ENCODE measurements at places on chromosomes 13 and 19.
A peak's percentile ranks its signal among the peaks of the same experiment; 100 is the strongest.

GRCh38 chr13:32528358-32528757 is 10.2 kb downstream of the N4BP2L2 start:
- DNase-seq, result no peak

DNA sequence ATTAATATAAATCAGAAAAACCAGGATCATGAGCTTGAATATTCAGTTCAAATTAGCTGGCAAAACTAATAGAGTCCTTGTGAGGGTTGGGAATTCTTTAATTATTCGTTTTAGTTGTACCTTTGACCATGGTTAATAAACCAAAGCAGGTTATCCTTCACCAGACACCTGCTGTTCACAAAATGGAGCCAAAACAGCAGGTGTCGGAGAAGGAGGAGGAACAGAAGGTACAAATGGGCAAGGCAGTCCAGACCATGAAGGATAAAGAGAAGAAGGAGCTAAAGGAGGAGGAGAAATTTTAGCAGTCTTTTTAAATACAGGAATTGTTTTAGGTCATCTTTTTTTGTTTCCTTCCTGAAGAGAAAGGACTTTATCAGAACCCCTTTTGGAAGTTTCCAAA is 106.1 kb downstream of the NHLRC3 start:
- DNase-seq, result no peak

GRCh38 chr13:57631596-57632275 is at the start of gene PCDH17:
Gene PCDH17, plus strand, starts transcription at chr13:57631744. Its CDS starts 803 bp downstream, at chr13:57632547.
- no peak for DNase-seq

- DNase-seq, result peak; percentile 62
These were observed 291.4 kb downstream of the IRS2 start for GRCh38 chr13:109494925-109495369.

DNA sequence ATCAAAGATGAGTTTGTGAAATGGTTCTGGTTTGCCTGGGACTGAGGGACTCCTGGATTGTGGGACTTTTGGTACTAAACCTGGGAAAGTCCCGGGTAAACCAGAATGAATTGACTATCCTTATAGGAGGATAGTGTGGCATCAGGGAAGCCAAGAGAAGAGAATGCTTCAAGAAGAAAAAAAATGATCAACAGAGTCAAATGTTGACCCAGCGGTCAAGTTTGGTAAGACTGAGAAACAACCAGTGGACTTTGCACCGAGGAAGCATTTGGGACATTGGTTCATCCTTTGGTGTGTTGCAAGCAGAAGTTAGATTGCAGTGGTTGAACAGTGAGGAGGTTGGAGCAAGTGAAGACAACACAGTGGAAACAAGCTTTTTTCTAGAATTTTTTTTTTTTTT is 33.5 kb downstream of the CLEC17A start:
- no peak for DNase-seq

- no peak for DNase-seq
These were observed 22.9 kb downstream of the CCL25 start for GRCh38 chr19:8075158-8076074.

DNA sequence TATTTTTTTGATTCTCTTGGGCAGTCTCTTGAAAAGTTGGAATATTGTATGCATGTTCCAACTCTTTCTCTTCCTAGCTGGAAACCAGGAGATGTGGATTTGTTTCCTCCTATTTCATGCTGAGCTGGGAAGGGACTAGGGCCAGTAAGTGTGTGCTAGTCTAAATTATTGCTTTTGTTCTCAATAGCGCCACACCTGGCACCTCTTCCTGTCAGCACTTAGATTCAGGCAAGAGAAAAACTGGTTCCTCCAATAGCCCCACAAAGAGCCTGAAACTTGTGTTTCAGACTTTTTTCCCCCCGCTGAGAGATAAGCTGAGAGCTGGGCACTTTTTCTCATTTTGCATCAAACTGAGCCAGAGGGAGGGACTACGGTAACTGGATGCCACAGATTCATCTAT is 353.4 kb downstream of the OLFM4 start:
- no peak for DNase-seq

DNA sequence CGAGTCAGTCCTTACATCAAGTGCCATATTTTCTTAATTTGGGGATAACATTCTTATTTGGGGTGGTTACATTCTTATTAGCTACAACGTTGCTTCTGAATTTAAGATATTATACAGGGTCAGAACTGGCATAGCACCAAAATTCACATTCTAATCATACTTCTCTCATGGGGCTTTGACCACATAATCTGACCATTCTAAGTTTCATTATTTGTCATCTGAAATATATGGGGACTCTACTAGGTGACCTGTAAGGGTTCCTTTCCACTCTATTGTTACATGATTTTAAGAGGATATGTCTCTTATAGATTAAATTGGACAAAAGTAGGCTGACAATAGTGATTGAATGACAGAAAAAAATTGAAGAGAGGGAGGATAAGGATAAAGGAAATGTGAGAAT is 536.5 kb downstream of the KCTD12 start:
- no peak for DNase-seq

DNA sequence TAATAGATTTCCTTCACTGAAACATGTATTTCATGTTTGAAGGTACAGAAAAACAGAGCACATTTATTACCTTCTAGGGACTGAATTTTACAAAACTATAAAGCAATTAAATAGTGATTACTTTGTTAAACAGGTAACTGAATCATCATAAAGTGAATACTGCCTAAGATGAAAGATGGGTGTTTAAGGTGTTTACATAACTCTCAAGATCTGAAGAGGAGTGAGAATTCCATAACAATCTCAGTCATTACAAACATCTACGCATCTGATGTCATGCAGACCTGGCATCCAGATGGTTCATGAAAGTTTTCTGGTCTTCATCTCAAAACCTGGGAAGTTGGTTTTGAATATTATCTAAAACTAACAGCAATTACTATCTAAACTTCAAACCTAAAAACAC is 80.4 kb downstream of the MIPEP start:
- DNase-seq, result no peak

GRCh38 chr13:110471833-110472162 is 89.7 kb downstream of the RAB20 start:
- no peak for DNase-seq

GRCh38 chr13:72970301-72970880 is 88.4 kb upstream of the KLF5 start:
- no peak for DNase-seq

GRCh38 chr13:54573186-54573585 is 1544.6 kb downstream of the OLFM4 start:
- no peak for DNase-seq

DNA sequence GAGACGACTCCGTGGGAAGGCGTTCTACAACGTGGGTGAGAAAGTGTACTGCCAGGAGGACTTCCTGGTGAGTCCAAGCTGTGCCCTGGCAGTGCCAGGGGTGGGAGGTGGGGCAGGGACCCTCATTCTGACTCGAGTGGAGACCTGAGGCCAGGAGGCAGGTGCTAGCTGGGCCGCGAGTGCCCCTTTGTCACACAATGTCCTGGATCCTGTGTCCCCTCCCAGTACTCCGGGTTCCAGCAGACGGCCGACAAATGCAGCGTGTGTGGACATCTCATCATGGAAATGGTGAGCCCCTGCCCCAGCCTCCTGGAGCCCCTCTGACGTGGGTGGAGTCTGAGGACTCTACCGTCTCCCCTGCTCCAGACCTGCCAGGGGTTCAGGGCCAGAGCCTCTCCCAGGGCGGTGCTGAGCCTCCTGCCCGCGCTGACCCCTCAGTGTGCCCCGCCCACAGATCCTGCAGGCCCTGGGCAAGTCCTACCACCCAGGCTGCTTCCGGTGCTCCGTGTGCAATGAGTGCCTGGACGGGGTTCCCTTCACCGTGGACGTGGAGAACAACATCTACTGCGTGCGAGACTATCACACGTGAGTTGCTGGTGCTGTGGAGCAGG is 11.6 kb downstream of the WTIP start:
- no peak for DNase-seq

- DNase-seq, result no peak
These were observed 571.2 kb downstream of the LIG4 start for GRCh38 chr13:107644136-107644535.

DNA sequence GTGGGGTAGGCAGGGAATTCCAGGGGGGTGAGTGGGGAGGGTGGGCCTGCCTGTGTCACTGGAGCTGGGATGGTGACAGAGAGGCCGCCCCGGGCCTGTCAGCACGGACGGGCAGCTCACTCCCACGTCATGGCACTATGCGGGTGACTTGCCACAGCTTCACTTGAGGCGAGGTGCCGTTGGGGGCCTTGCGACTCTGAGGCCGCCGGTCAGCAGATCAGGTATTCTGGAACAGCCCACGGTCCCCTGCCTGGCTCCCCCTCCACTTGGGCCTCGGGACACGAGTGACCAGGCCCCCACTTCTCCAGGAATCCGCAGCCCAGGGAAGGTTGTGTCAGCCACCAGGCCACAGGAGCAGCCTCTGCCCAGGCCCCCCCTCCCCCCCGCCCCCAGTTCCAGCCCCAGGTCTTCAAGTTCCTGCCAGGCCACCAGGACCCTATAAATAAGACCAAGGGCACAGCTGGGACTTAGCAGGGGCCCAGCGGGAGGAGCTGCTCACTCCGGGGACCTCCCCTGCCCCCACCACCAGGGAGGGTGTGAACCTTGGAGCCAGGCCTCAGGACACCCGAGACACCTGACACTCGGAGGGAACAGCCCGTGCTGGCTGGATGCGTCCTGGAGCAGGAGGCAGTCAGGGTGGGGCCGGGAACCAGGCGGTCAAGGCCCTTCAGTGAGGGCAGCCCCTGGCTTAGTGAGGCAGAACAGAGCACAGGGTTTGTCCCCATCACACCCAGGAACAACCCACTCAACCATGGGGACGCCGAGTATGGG is 2.7 kb upstream of the MIDN start:
- no peak for DNase-seq

- DNase-seq, result no peak
These were observed 38.3 kb downstream of the COL4A1 start for GRCh38 chr13:110268576-110269185.

DNA sequence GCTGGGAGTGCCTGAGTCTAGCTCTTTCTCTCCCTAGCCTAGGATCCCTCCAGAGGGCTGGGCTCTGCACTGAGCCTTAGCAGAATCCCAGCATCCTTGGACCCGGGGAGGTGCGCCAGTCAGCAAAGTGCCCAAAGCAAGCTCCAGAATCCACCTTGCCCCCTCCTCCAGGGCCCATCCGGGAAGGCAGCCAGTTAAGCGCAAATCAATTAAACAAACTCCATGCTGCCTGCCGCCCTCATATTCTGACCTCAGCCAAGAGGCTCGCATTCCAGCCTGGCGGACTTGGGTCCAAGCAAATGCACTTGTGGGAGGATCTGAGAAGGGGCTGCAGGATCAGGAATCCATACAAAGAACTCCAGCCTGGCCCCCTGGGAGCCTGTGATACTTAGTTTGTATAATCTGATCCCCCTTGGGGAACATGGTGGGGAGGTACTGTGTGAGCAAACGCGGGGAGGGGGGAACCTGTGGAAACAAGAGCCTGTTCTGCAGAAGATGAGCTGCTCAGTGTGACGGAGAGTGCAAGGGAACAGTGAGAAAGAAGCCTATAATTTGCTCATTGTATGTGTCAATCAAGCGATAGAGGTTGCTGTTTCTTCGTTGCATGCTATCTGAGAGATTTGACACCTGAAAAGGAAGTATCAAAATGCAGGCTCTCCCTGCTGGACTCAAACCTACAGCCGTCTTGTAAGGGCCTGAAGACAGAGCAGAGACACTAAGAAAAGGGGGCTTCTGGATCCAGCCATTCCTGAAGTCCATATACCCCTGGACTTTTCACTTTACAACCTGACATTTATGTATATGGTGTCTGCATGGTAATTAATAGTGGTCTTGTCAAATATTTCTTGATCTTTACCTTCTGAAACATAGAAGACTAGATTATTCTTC is 29.4 kb downstream of the ZNRF4 start:
- DNase-seq, result no peak

DNA sequence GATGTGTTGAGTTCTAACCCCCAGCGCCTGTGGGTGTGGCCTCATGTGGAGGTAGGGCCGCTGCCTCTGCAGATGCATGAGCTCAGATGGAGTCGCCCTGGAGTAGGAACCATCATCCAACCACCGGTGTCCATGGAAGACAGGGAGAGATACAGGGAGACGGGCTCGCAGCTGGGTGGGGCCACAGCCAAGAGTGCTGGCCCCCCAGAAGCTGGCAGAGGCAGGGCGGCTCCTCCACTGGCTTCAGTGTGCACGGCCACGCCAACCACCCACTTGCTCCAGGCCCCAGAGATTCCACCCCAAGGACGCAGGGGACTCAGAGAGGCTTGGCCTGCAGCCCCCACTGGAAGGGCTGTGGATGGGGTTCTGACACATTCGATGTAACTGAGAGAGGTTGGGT is 5.4 kb upstream of the MCF2L start:
- DNase-seq, result no peak

- no peak for DNase-seq
These were observed 4.6 kb upstream of the PLAUR start for GRCh38 chr19:43674596-43674995.

DNA sequence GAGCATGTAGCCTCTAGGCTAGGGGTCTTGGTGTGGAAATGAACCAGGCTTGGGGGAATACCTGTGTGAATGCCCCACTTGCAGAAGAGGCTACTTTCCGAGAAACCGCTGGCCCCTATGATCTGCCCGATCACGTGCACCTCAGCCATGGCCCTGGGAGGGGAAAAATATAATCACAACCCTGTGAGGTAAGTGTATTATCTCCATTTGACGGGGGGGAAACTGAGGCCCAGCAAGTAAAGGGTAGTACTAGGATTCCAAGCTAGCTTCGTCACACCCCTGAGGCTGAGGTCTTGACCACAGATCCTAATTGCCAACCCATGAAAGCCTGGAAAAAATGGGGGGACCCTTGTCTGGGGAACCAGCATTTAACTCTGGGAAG is 587 bp downstream of the B9D2 start:
- DNase-seq, result no peak

- DNase-seq, result no peak
These were observed at the start of gene C19orf12 for GRCh38 chr19:29714953-29715700. Gene C19orf12, minus strand, starts transcription at chr19:29715261. Its CDS starts 6,848 bp downstream, at chr19:29708413.

DNA sequence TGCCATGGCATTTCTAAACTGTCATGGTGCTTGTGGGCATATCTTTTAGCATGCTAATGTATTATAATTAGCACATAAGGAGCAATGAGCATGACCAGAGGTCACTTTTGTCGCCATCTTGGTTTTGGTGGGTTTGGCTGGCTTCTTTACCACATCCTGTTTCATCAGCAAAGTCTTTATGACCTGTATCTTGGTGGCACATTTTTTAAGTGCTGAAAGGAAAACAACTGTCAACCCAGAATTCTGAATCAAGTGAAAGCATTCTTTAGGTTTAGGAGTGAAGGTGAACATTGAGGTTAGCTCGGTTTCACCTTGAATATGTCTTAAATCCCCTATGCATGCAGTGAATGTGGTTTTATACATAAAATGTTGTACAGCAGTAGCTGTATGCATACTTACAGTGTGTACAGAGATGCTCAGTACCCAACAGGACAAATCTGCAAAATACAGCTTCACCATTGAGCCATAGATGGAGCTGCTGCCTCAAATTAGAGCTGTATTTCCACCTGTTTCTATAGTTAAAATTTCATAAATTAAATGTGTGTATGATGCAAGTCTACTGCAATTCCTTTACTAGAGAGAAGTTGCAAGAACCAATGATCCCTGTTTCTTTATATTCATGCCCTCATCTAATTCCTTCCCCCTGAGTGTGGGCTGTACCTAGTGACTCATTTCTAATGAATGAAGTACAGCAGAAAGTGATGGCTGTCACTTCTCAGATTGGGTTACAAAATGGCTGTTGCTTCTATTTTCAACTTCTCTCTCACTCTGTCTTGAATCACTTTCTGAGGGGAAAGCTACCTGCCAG is 25.2 kb upstream of the IGSF23 start:
- DNase-seq, result peak; percentile 58
